ENCODE measurements at places on chromosomes 2 and 18. TPM values are rescaled to one million over a fixed set of nuclear protein-coding genes. Genes with fewer than 3 reads are reported as not detected.

DNA sequence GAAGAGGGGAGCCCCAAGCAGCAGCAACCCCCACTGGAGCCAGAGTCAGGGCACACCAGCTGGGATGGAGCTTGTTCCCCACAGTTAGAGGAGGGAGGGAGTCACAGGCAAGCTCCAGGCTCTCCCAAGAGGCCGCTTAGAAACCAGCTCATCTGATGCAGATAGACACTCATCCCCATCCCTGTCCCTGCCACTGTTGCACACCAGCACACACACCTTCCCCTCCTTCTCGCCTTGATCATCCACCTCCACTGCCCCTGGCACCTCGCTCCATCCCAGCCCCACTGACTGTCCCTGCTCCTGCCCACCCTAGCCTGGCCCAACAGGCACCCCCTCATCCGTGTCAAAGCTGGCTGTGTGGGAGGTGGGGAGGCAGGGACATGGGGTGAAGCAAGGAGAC, 1.5 kb upstream of the RUFY4 start:
- no peak for DNase-seq

Gene DES
- total RNA-seq = 4.7 TPM

Gene CCDC178
- 0.72 TPM for total RNA-seq

Gene THOC1
- total RNA-seq = 55.4 TPM

Gene CCNYL1
- 24.6 TPM for total RNA-seq
